NCI-H2029 treated with DMSO at 0.1 percent for 48 hours (cell line): ENCODE measurements at places on chromosomes 1 and 21.
A peak's percentile ranks its signal among the peaks of the same experiment; 100 is the strongest.

DNA sequence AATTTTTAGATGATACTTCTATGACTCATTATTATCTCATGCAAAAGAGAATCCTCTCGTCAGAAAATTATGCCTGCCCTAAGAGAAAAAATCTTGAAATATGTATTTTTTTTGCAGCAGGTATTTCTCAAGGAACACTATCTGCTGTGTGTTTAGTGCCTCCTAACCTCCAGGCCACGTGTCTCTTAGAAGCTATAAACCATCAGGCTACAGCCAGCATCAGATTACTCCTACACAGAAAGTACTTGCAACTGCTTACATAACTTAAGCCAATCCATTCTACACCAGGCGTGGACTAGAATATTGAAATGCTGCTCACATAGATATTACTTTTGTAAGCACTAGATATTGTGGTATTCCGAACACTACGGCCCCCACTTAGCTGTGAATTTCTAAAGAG is 933.4 kb downstream of the PLA2G4A start:
- DNase-seq, result no peak

GRCh38 chr1:246607462-246607861 is 41.2 kb downstream of the CNST start:
- no peak for DNase-seq

DNA sequence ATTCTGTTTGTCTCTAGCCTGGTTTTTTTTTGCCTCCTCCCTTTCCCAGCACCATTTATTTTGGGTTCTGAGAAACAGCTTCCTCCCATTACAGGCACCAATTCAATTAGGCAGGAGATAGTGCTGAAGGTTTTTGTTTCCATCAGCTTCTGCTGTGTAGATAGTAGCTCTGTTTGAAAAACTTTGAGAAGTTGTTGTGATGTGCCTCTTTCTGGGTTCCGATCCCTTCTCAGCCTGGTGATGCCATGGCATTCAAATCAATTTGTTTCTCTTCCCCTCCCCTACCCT is 109.0 kb downstream of the NFIA start:
- DNase-seq, result no peak

GRCh38 chr1:225818229-225818628 is 8.3 kb downstream of the EPHX1 start:
- DNase-seq, result no peak

DNA sequence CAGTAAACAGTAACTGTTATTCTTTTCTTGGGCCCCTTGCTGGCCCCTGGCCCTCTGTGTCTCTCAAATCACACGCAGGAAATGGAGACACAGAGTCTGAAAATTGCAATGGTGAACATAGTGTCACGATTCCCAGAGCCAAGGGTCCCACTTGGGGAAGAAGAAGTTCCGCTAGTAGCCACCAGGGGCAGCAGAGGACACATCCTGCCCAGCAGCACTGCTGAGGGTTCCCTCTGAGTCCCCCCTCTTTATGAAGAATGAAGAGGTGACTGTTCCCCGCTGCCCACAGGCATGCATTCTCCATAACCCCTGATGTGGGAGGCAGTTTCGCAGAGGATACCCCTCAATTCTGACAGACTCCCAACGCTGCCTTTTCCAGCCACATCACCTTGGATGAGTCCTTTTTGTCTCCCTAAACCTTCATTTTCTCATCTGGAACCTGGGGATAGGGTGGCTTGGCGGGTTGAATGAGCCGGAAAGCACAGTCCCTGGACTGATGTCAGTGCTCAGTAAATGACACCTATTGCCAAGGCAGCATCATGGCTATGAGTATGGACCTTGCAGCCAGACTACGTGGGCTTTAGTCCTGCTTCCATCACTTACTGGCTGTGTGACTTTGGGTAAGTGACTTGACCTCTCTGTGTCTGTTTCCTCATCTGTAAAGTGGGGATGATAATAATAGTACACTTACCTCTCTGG is 238.0 kb upstream of the TMEM51 start:
- DNase-seq, result no peak

DNA sequence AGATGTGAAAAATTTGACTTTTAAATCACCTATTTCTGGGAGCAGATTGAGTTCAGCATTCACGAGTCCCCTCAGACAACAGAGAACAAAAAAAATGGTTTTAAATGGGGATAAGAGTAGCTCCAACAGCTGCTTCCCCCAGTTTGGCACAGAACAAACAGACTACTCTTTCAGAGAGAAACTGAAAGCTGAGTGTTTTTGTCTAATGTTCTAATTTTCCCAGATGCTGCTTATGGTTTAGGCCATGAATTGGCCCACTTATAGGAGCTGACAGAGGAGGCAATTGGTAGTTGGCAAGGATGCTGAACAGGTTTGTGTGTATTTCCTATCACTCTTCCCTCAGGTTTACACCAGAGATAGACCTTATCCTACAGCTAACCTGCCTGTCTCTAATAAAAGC is 1637.4 kb upstream of the PRMT6 start:
- peak; percentile 8 for DNase-seq

- DNase-seq, result no peak
Observed at GRCh38 chr1:223853748-223854147, 8.0 kb upstream of the TP53BP2 start.

- peak; percentile 59 for DNase-seq
Observed at GRCh38 chr21:40902993-40903392, 56.0 kb upstream of the DSCAM start.

DNA sequence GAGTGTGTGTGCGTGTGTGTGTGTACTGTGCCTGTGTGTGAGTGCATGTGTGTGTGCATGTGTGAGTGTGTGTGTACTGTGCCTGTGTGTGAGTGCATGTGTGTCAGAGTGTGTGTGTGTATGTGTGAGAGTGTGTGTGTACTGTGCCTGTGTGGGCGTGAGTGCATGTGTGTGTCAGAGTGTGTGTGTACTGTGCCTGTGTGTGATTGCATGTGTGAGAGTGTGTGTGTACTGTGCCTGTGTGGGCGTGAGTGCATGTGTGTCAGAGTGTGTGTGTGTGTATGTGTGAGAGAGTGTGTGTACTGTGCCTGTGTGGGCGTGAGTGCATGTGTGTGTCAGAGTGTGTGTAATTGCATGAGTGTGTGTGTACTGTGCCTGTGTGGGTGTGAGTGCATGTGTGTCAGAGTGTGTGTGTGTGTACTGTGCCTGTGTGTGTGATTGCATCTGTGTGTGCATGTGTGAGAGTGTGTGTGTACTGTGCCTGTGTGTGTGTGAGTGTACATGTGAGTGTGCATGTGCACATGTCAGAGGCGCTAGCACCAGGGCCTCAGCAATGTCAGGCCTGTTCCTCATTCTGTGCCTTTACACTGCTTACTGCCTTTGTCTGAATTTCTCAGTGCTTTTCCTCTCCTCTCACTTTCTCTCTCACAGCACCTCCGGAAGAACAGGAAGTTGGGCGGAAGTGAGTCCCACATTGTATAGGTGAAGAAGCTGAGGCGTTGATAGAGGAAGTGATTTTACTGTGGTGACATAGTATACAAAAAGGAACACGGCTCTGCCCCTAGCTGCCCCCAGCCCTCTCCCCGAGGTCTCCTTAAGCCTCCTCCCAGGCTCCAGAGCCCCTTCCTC is 4.9 kb downstream of the SLC5A9 start:
- DNase-seq, result no peak

DNA sequence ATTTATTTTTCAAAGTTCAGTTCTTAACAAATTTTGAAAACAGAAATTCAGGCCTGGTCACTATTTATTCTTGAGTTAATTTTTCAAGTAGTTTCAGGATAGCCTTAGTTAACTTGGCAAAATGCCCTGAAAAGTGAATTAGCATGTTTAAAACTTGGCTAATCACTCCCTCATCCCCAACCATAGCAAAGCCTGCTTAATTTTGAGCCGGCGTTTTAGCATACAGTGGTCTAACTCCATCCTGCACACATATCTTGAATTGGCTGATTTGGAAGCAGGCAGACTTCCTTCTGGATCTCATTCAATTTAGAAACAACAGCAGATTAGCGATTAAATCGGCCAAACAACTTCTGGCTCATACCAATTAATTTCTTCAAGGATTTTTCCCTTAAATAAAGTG is 439.2 kb downstream of the PTBP2 start:
- no peak for DNase-seq

- no peak for DNase-seq
Observed at GRCh38 chr1:201206176-201206575, 15.6 kb downstream of the IGFN1 start.

DNA sequence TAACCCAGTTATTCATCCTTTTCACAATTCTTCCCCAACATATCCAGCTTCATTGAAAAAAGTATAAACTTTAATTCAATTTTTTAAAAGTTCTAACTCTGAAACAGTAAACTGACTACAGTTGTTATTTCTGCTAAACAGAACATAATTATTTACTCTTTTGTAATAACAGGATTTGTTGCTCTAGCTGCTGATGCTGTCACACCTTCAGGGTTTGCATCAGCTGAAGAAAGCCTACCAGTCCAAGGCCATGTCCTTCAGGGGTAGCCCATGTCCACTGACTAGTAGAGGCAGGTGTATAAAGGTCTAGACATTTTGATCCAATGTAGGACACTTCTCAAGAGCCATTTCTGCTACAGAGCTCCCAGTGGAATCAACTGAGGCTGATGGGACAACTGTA is 107.7 kb downstream of the CDC42BPA start:
- DNase-seq, result no peak

- no peak for DNase-seq
Observed at GRCh38 chr1:17711941-17712340, 43.2 kb upstream of the ACTL8 start.

DNA sequence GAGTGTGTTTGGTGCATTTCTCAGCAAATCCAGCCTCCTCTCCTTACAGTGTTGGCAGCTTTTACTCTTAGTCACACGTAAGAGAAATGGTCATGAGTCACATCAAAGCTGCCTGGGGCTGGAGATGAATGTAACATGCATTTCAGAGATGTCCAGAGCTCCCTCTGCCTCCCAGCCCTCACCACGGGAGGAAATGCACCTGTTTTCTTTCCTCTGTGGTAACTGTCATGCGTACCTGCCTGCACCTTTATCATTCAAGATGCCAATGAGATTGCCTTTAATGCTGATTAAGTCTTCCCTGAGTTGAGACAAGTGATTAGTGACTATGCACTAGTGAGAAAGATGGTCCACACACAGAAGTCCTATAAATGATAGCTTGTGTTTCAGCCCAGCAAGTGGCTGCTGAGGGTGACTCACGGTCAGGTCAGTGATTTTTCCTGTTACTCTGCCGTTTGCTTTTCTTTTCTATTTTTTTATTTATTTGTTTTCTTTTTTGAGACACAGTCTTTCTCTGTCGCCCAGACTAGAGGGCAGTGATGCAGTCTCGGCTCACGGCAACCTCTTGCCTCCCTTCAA is 277.3 kb upstream of the FMN2 start:
- DNase-seq, result no peak

DNA sequence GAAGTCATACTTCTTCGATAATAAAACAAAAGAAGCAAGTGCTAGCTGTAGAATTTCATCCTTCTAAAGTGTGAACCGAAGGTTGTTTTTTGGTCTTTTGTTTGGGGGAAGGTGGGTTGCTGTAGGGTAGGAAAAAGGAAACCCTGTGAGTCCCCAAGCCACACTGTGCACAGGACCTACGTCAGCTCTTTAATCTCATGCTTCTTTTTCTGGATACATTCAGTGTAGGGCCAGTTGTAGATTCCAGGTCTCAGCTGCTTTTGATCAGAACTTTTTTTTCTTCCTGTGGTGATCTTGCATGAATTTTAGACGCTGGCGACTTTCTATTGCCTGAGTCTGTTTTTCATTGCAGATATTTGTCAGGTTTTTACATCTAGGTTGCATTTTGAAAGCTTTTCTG is 40.2 kb downstream of the BCL9 start:
- DNase-seq, result no peak

DNA sequence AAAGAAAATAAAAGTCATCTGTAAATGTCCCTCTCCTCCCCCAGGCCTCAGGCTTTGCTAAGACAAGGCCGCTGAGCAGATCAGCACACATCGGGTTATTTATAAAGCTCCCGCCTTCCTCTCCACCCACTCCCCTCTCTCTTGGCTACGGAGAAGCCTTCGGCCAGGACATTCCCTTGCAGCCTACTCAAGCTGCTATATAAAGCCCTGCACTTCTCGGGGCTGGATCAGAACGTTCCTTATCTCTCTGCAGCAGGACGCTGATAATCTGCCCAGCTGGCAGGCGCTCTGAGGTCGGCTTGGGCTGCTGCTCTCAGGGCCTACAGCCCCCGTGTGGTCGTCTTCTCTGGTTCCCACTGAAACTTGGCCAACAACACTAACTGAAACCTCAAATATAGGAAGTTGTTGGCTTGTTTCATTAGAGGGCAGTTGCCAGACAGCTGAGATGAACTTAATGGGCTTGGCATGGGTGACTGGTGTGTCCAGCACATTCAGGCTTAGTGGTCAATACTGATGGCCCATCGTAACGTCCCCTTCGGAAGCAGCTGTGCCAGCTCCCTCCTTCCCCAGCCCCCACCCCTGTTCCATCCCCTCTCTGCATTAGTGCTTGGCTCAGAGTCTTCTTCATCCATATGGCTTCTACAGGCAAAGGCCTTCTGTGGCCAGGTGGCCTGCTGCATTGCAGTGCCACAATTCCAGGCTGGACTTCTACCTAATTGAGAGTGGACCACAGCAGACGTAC is 64.6 kb downstream of the IER5 start:
- DNase-seq, result no peak

- no peak for DNase-seq
Observed at GRCh38 chr1:88610687-88611086, 73.4 kb upstream of the PKN2 start.

- DNase-seq, result no peak
Observed at GRCh38 chr1:162626094-162626493, 6.2 kb upstream of the DDR2 start.

DNA sequence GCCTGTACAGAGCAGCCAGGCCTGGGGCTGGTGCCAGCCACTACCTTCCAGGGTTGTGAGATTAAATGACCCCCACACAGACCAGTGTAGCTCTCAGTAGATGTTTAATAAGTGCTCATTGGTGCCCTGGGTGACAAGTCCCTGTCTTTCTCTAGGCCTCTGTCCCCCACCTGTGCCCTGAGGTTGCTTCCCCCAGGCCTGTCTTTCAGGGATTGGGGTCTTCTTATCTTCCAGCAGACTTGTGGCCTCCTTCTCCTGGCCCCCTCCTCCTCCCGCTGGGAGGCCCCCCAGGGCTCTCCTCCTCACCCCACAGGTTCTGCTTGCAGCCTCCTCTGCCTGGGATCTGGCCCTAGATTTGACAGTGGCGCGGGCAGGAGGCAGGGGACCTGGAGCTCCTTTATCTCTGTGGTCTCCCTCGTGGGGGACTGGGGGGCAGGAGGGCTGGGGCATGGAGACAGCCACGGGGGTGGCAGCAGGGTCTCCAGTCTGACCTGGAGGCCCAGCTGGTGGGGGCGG is 40.3 kb downstream of the EPHA2 start:
- DNase-seq, result no peak

- no peak for DNase-seq
Observed at GRCh38 chr1:84785271-84786036, 95.2 kb upstream of the SSX2IP start.

GRCh38 chr21:44884097-44884496 is 10.6 kb upstream of the PTTG1IP start:
- DNase-seq, result no peak

GRCh38 chr1:180928331-180929230 is 15.9 kb downstream of the KIAA1614 start:
- DNase-seq, result peak; percentile 43

- no peak for DNase-seq
Observed at GRCh38 chr1:27606708-27607238, 2.8 kb upstream of the AHDC1 start.

- no peak for DNase-seq
Observed at GRCh38 chr1:243549108-243549507, 293.3 kb downstream of the SDCCAG8 start.
